ENCODE measurements at places on chromosomes 1 and 21.

- DNase-seq, result no peak
Measured at GRCh38 chr1:106536741-106537140, 519.7 kb upstream of the PRMT6 start.

- peak; percentile 34 for DNase-seq
Measured at GRCh38 chr21:14543983-14544382, 2.1 kb downstream of the SAMSN1 start.

DNA sequence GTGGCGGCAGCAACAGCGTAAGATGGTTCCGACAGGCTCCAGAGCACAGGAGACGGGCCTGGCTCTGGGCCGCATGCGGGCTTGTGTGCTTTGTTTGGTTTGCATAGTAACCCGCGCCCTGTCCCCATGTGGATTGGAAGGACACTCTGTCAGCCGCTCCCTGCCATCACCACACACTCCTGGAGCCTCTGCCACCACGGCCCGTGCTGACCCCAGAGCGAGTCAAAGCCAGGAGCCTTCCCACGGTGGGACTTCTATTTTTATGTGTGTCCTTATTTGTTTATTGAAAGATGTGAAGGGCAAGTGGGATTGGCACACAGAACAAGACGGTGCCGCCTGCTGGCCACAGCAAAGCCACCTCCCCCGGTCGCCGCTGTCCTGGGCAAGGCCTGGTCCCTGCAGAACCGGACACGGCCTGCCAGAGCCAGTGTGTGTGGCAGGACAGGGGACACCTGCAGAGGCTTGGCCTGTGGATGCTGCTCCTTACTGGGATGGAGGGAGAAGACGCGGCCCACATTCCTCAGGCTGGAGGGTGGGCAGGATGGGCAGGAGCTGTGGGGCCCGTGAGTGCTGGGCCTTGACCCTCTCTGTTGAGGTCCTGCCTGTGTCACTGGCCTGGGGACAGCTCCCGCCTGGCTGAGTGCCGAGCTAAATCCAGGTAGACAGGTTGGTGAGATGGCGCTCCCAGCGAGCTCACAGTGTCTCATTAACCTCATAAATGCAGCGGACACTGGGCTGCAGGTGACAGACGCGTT is 64.4 kb downstream of the AGPAT3 start:
- no peak for DNase-seq

DNA sequence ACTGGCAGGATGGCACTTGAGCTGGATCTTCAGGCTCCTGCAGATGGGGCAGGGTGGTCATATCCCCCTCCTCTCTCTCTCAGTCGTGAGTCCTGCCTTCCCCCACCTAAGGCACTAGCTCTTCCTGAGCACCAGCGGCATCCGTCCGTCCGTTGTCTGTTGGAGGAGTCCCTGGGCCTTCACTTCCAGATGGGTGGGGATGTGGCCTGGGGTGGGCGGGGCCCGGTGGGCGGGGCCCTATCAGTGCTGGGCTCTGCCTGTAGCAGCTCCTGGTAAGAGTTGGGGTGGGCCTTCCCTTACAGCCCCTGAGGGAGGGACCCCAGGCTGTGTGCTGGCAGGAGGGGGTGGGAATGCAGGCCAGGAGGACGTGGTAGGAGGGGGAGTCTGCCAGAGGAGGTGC is 10.3 kb downstream of the LDLRAD2 start:
- no peak for DNase-seq

DNA sequence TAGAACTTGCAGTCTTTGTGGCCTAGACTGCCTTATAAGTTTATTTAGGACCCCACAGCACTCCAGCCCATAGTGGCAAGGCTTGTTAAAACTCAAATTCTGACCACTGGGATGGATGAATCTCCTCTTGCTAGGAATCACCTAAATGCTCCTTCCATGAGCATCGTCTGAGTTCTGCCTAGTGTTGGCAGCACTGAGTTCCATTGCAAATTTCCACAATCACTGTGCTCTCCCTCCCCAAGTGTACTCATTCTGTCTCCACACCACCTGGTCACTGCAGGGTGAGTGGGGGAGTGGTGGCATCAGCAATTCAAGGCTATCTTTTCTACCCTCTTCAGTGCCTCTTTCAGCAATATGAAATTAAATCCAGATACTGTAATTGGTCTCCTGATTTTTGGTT is 46.7 kb upstream of the PTBP2 start:
- DNase-seq, result no peak

GRCh38 chr1:169782596-169782995 is 12.1 kb downstream of the METTL18 start:
- DNase-seq, result no peak

DNA sequence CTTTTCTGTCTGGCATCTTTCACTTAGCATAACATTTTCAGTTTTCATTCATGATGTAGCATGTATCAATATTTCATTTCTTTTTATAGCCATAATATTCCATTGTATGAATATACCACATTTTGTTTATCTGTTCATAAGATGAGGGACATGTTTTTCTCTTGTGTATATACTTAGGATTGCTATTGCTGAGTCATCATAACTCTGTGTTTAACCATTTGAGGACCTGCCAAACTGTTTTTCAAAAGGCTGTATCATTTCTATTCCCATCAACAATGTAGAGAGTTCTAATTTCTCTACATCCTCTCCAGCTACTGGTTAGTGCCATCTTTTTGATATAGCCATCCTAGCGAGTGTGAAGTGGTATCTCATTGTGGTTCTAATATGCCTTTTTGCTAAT is 26.2 kb downstream of the MPZL1 start:
- no peak for DNase-seq

DNA sequence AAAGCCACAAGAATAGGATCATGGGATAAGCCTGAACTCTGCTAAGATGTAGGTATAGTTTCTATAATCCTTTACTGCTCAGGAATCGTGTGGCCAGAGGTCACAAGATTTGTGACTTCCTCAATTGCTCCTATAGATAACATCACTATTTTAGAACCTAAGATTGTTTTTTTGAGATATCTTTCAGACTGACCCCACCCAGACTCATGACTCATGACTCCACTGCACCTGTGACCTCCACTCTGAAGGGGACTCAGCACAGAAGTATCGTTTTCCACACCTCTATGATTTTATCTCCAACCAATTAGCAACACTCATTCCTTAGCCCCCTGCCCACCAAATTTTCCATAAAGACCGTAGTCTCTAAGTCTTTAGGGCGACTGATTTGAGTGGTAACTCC is 124.5 kb upstream of the KCNK1 start:
- DNase-seq, result no peak

GRCh38 chr1:167714098-167714438 is 7.7 kb upstream of the MPZL1 start:
- no peak for DNase-seq

DNA sequence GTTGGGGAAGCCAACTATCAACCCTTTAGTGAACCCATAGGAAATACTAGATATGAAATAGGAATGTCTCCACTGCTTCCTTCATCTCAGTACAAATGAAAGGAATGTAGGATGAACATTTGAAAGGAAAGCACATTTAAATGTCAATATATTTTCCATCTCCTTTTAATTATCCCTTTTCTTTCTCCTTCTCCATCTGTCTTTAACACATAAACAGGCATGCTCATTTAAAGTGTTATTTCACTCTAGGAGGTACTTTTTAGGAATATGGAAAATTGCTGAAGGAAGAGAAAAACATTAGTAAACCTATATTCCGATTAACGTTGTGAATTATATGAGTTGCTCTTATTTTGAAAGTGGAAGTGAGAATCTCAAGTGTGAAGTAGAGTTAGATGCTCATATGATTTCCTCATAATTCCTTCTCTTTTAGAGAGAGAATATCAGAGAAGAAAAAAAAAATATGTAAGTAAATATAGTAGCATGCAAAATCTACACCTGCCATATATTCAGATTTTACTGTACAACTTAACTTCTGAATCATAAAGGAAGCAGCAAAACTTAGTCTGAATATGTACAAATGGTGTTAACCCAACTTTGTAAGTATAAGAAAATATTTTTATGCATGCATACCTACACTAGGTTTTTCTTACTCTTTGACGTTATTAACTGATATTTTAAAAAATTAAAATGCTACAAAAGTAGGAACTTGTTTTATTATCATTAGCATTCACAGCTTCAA is 406.9 kb upstream of the B3GALT2 start:
- no peak for DNase-seq

- no peak for DNase-seq
Measured at GRCh38 chr1:29547300-29547699, 311.0 kb downstream of the PTPRU start.

GRCh38 chr21:34509151-34509550 is 2.9 kb downstream of the KCNE1 start:
- DNase-seq, result no peak

- no peak for DNase-seq
Measured at GRCh38 chr21:41851090-41851790, 27.9 kb downstream of the PRDM15 start.

DNA sequence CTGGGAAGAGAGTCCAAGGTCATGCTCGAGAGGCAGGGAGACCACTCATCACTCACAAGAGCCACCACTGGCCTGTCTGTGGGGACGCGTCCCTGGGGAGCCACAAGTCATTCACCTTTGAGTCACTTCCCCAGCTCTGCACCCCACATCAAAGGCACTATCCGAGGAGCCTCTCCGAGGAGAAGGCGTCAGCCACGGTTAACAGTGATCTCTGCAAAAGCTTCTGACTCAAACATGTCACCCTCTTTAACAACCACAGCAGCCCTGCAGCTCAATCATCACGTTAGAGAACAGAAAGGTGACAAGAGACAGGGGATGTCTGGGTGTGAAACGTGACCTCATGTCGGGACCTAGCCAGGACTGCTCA is 9.0 kb downstream of the LRRC47 start:
- DNase-seq, result no peak

GRCh38 chr1:178376008-178376407 is 120.8 kb downstream of the CLEC20A start:
- no peak for DNase-seq

- DNase-seq, result no peak
Measured at GRCh38 chr1:63642901-63643300, 49.7 kb downstream of the PGM1 start.

DNA sequence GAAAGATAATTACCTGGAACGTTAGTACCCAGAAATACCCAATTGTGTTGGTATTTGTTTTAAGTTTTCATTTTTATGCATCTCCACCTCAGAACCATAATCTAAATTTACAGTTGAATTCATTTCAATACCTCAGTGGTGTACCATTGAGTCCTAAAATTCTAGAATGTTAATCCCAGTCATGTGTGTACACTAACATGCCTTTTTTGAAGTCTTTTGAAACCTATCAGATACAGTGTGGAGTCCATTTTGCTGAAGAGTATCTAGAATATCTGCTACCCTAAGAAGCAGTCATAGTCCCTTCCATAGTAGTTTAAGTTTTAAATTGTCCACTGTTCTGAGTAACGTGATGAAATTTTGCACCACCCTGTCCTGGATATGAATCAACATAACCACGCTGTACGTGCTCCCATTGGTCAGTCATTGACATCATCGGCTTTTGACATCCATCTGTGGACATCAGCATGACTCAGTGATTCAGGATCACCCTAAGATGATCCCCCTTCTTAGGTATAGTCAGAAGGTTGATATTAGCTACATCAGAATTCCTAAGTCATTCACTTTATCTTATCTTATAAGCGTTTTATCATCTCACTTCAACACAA is 7.5 kb upstream of the ASH1L start:
- no peak for DNase-seq

GRCh38 chr1:200369706-200370105 is 40.1 kb downstream of the ZNF281 start:
- no peak for DNase-seq

DNA sequence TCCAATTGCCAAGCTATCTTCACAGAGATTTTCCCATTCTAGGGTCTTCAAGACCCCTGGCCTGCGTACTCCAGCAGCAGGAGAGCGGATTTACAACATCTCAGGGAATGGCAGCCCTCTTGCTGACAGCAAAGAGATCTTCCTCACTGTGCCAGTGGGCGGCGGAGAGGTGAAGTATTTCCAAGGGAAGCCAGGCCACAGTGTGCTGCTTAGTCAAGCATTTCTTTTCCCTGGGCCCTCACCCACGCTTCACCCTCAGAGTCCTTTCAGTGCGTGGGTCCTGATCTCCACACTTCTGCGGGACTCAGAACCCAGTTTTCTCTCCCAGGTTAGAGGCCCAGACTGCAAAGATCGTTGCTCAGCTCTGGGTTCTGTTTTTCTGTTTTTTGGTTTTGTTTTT is 13.1 kb downstream of the CDCA8 start:
- no peak for DNase-seq

DNA sequence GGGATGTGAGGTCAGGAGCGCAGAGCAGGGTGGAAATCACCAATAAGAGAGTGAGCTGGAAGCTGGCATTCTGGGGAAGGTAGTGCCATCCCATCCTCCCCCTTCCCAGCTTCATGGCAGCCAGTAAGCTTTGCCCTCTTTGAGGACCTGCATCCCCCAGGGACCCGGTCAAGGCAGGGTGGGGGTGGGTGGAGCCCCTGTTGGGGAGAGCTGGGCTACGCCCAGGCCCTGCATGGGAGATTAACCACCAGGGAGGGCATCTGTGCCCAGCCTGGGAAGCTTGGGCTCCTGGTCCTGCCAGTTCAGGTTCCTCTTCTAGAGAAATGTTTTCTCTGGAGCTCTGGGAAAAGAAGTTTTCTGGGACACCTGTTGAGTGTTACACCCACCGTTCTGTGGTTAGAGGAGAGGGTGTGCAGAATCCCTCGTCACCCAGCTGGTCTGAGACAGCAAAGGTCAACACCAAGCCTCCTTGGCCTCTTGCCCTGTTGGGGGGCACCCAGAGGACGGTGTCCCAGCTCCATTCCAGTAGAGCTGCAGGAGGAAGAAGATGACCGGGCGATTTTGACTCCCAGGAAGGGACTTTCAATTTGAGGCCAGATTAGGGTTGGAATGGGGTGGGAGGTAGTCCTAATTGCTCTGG is 30.1 kb upstream of the TENT5C start:
- DNase-seq, result no peak

DNA sequence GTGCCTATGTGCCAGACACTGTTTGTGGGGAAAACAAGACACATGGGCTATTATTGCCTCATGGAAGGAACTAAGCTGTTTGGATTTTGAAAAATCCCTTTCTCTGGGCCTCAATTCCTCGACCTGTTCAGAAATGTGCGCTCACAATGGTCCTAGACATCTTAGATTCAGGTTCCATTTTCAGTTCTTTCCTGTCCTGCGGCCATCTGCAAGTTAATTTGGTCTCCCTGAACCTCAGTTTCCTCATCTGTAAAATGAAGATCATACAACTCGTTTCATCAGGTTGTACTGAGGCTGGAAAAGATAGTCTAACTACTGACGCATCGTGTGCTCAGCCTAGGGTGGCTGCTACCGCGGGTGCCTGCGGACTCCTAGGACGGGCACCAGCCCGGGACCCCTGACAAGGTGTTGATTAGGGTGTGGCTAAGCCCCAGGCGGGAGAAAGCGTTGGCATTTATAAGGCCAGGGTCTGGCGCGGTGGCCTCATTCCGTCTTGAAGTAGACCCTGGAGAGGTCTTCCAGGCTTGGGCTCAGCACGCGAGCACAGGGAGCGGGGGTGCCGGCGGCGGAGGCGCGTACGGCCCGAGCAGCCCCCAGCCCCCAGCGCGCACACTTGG is 493 bp upstream of the ELOA start:
- no peak for DNase-seq

- no peak for DNase-seq
Measured at GRCh38 chr1:7476861-7477547, 294.1 kb upstream of the VAMP3 start.

All from activated CD4-positive, CD25-positive, alpha-beta regulatory T cell treated with anti-CD3 and anti-CD28 coated beads, Interleukin-2, amount 50 U/mL, for 72 hours (primary cell).